ENCODE measurements at places on chromosomes 16 and 17.

GRCh38 chr17:82231312-82231561 is 2.4 kb downstream of the SLC16A3 start:
- no peak for DNase-seq

GRCh38 chr17:7403727-7403976 is 245 bp downstream of the TMEM256 start:
- no peak for DNase-seq

DNA sequence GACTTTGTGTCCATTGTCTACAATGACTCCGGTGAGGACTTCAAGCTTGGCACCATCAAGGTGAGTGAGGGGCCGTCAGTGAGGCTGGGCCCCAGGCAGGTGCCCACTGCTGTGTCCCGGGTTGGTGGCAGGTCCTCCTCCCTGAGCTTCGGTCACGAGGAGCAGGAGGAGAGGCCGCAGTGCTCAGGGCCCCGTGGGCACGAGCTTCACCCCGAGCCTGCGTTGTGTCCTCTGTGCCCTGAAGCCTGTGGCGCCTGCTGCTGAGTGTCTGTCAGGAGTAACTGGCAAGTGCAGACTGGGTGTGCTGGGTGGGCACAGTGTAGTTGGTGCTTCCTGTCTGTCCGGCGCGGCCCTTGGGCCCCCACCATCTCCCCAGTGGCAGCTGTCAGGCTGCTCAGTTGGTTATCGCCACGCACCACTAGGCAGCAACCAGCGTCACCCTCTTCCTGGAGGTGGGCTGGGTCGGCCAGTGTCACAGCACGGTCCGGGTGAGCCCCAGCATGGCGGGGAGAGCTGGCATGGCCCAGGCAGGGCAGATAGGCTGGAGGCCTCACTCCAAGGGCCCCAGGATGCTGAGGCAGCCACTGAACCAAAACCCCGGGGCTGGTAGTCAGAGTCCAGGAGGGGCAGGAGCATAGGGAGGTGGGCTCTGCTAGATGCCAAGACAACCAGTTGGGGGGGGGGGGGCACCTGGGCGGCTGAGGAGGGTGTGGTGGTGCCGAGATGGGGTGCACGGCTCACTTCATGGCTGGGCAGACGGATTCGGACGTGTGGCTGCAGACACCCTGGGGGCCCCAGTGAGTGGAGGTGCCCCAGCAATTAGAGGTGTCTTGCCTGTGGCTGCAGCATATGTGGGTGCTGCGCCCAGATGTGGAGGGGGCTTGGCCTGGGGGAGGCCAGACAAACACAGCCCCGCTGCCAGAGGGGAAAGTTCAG is 39.3 kb downstream of the TSC2 start:
- DNase-seq: no peak

DNA sequence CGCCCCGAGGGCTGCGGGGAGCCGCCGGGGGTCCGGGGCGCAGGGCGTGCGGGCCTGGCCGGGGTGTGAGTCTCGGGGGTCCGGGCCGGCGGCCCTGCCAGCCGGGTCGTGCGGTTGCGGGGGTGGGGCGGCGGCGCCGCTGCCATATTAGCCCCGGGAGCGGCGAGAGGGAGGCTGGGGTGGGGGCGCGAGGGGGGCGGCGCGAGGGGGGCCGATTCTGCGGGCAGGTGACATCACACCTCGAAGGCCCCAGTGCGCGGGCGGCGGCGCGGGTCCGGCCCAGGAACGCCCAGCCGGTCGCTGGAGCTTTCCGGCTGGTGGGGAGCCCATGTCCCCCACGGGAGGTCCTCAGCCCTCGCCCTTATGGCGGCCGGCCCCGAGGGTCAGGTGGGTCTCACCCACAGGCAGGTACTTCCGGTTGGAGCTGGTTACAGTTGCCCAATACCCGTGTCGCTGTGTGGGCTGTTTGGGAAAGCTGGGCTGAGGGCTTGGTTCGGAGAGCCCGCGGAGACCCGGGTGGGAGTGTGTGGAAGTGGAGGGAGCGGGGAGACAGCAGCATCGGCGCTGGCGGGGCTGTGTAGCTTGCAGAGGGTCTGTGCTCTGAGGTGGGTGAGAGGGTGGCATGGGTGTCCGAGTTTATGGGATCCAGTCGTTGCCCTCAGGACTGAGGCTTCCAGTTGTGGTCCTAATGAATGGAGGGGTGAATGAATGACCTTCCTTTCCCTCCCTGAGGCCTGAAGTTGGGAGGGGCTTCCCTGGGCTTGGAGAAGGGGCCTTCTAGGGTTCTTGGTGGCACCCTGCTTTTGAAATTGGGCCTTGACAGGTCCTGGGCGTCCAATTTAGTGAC is 804 bp downstream of the ATP6V0C start:
- DNase-seq: no peak

DNA sequence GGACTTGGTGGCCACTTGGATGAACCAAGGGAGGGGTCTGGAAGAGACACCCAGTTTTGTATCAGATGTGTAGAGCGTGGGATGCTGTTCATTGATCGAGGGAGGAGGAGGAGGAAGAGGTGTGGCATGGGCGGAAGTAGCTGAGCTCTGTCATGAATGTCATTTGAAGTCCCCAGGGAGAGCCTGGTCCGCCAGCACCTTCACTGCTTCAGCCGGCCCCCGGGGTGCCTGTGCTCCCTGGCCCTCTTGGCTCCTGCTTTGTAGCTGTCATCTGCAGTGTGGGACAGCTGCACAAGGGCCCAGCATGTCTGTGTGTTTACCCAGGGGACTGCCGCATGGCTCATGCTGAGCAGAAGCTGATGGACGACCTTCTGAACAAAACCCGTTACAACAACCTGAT is 75.4 kb upstream of the RBL2 start:
- no peak for DNase-seq

DNA sequence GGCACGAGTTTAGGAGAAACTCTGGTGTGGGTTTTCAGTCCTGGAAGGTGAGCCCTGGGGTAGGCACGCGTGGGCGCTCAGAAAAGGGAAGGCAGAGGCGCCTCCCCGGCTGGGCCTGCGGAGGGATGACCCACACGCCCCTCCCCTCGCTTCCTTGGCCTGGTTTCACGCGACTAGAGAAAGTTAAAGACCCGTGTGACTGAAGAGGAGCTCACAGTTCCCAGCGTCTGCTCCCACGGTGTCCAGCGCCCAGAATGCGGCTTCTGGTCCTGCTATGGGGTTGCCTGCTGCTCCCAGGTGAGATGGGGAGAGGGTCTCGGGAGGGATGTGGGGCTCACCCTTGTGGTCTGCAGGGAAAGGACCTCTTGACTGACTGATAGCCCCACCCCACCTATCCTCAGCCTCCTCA is at the start of gene CD300LG:
Gene CD300LG, plus strand, starts transcription at position 214 of the 409 bp plus-strand sequence. Its CDS starts 41 bp downstream, at position 255.
- no peak for DNase-seq

DNA sequence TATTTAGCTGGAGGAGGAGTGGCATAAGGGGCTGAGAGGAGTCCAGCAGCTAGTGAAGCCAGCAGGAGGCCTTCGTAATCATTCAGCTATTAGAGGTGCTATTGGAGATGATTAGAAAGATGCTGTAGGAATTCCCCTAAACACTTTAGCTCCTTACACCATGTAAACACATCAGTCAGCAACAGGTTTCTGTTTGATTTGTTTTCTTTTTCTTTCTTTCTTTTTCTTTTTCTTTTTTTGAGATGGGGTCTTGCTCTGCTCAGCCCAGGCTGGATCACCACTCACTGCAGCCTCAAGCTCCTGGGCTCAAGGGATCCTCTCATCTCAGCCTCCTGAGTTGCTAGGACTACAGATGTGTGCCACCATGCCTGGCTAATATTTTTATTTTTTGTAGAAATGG is 10.6 kb upstream of the SEPHS2 start:
- no peak for DNase-seq

DNA sequence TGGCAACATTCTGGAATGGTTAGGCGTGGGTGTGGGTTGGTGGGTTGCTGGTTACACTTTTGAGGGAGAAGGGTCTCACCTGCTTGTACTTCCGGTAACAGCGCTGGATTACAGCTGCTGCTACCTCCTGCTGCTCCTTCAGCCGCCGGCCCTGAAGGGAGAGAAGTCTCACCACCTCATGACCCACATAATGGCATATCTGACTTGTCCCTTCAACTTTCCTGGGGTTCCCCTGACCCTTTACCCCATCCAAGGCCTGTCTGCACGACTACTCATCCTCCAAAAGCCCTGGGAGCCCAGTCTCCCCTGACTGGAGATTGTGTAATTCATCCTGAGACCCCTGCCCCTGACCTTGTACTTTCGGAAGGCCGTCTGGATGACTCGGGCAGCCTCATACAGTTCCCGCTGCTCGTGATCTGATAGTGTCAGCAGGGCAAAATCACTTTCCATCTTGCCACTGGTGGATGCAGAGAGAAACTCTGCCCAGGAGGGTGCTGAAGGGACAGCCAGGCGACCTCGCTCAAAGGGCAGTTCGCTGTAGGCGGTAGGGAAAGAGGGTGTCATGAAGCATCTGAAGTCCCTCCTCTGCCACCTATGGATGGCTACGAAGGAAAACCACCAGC is 2.0 kb upstream of the SPAG7 start:
- DNase-seq: no peak
